LHCN-M2 (cell line): ENCODE measurements at places on chromosomes 1 and 21. TPM values are rescaled to one million over a fixed set of nuclear protein-coding genes. Genes with fewer than 3 reads are reported as not detected.

MAGOH gene
- 31.7 and 36.5 TPM in 2 replicates for total RNA-seq

RNU1-3 gene
- total RNA-seq = under 0.01 TPM in 1 of 2 replicates, not detected in the other

- DNase-seq = no peak
Observed at GRCh38 chr1:44227211-44227610, 13.9 kb downstream of the DMAP1 start.

- peak; percentile 78 for DNase-seq
Observed at GRCh38 chr1:201703621-201704438, 125.1 kb upstream of the IPO9 start.

DNA sequence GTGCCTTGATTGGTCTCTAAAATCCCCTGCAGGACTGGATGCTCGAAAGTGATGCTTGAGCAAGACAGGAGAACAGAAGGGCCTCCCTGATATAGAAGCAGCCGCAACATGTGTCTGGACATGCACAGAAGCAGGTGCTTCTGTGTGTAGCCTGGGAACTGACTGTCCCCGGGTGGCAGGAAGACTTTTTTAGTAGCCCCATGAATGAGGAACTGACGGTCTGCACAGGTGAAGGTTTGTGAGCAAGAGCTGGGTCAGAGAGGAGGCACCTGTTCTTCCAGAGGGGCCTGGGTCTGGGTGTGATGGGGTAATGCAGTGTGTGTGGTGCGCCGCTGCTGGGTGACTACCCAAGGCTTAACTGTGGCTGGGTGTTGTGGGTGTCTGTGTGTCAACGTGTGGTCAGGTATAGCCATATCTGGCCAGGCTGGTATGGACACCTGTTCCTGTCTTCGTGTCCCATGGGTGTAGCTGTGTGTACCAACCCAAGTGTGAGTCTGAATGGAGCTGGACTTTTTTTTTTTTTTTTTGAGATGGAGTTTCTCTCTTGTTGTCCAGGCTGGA lies 39.1 kb upstream of the FOXO6 start:
- no peak for DNase-seq

GRCh38 chr21:36185523-36185922 lies 28.9 kb downstream of the DOP1B start:
- no peak for DNase-seq

DNA sequence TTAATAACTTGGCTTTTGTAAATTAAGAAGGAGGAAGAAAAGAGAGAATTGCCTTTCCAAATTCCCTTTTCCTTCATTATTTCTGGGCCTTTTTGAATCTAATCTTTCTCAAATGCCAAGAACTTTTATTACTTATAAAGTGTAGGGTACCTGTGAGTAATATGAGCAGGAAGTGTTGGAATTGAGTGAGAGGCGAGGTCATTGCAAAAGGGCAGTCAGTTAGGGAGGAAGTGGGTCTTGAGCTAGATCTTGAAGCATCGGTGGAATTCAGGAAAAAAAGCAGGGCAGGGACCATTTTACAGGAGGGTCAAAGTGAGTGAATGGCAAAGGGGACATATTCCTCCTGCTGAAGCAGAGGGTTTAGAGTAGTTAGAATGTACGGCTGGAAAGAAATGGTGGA lies 23.4 kb downstream of the DDI2 start:
- DNase-seq = no peak

GRCh38 chr1:3533067-3534048 lies 78.0 kb downstream of the MEGF6 start:
- DNase-seq = no peak

FCRLB gene
- total RNA-seq = 0.64 and 0.75 TPM in 2 replicates

YBEY gene
- 18.1 and 25.2 TPM in 2 replicates for total RNA-seq

DNA sequence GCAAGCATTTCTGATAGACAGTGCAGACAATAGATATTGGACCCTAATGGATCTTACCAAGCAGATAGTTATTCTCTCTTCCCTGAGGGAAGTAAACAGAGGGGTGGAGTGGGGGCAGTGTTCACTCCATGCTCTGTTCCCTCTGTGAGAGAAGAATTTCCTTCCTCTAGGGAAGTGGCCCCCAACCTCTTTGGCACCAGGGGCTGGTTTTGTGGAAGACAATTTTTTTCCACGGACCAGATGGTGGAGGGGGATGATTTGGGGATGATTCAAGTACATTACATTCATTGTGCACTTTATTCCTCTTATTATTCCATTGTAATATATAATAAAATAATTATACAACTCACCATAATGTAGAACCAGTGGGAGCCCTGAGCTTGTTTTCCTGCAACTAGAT lies 459.9 kb downstream of the ADGRL2 start:
- DNase-seq = no peak

CFHR3 gene
- total RNA-seq = 0.75 TPM in 1 of 2 replicates, not detected in the other

- DNase-seq = no peak
Observed at GRCh38 chr1:67144696-67145095, 9.9 kb upstream of the C1orf141 start.

DNA sequence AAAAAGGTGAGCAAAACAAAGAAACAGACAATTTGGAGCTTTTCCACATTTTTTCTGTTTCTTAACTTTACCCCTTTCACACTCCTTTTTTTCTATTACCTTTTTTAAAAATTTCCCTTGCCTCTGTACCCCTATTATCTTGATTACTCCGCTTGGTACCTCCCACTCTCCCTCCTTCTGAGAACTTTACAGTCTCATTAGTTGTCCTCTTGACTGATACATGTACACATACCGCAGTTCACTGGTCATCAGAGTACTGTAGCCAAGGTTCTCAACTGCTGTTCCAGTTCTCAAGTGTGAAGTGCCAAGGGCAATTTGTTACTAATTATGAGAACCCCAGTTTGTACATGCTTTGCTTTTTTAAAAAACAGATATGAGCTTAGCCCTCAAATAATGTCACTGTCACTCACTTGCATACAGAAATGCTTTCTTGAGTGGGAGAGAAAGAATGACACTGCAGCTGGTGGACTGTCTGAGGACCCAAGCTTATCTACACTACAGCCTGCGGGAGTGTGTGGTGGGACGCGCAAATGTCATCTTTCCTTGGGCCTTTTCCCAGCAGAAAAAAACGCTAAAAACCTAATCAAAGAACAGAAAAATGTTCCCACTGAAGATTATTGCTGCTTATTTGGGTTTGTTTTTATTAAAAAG lies 160.8 kb downstream of the DISP1 start:
- DNase-seq = no peak

DNA sequence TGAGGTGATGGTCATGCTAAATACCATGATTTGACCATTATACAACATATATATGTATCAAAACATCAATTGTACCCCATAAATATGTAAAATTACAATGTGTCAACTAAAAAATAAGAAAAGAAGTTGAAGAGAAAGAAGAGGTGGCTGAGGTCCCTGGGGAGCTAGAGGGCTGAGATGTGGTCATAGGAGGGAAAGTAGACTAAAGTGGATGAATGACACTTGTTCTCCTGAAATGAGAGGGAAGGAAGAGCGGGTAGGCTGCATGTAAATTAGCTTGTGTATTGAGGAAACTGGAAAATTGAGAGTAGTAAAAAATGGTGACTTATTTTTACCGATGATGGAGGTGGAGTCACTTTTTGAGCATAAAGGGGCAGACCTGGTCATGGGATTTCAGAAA lies 117.0 kb downstream of the ST6GALNAC3 start:
- no peak for DNase-seq

- no peak for DNase-seq
Observed at GRCh38 chr1:234593771-234594504, 16.0 kb downstream of the IRF2BP2 start.

UFC1 gene
- 50.0 and 90.6 TPM in 2 replicates for total RNA-seq

DNA sequence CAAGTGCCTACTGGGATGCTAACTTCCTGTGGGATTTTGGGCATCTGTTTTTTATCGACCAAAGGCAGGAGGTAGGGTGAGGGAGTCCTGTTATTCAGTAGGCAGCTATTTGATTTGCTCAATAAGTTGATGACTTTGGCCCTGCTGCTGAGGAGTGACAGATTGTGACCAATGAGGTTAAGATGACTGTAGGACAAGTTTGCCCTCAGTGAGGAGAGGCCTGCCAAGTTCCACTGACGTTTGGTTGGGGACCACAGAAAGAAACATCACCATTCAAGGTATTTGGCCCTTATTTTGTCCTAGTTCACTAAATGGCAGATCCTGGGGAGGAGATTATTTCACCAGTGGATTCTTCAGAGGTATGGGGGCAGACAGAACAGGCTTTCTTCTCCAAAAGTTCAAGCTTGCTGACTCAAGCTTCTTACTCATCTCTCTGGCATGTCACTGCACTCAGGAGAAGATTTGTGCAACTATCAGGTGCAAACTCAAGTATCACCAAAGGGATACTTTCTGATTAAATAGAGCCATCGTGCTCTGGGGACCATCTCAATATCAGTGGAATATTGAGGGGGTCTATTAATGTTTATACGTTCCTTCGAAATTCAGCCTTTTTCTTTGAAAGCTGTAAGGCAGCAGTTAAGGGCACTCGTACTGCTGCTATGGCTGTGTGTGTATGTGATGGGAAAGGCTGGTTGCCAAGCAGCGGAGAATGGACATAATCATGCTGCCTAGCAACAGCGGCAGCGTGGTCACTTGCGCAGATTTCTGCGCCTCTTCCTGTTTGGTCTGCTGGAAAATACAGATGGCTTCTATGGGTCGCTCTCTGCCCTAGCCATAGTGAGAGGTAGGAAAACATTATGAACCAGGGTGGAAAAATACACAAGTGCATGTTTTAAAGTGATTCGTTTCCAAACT lies 78.7 kb downstream of the PBX1 start:
- peak; percentile 34 for DNase-seq

GRCh38 chr21:28068455-28069358 lies 924.0 kb downstream of the LTN1 start:
- DNase-seq = peak; percentile 18

GRCh38 chr1:154865442-154866256 lies 4.4 kb downstream of the KCNN3 start:
- DNase-seq = no peak

DNA sequence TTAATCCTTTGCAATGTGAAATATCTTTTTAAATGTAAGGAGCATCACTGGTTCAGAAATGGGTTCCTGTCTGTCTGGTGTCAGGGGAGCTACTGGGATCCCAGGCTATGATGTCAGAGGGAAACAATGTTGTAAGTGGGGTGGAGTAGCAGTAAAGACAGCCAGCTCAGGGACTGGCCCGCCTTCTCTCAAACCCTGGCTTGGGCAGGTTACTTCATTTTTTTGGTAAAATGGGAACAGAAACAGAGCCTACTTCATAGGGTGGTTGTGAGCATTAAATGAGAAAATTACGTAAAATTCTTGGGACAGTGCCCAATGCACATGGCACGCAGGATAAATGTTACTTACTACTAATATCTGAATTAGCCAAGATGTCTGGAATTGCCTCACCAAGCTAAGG lies 30.7 kb upstream of the IL20 start:
- DNase-seq = no peak

TRNP1 gene
- 22.4 and 27.0 TPM in 2 replicates for total RNA-seq

GRCh38 chr1:156608036-156608674 lies 6.9 kb upstream of the GPATCH4 start:
- peak; percentile 71 for DNase-seq

GRCh38 chr1:53377438-53377841 lies 49.6 kb upstream of the LRP8 start:
- DNase-seq = no peak

DNA sequence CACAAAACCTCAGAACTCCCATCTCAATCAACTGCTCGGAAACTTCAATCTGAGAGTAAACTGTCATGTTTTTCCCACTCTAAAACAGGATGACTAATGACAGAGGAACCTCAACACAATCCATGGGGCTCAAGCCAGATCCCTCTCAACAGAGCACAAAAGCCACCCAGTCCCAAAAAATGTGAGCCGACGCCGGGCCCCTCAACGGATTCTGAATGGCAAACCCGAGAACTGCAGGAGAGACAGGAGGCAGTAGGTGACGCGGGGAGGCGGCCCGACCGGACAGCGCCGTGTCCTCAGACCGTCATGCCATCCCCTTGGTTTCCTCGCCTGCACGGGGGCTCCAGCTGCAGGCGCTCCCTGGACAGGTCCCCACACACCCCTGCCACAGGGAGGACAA lies 53.4 kb downstream of the SSBP3 start:
- DNase-seq = no peak

GRCh38 chr1:160628799-160629263 lies 18.0 kb downstream of the SLAMF1 start:
- no peak for DNase-seq

GRCh38 chr1:205630241-205630640 lies 1.6 kb downstream of the ELK4 start:
- peak; percentile 41 for DNase-seq
